ENCODE measurements at places on chromosomes 5 and 9. TPM values are rescaled to one million over a fixed set of nuclear protein-coding genes. Genes with fewer than 3 reads are reported as not detected.

The FOXI1 gene
- total RNA-seq = not detected

The CTXN3 gene
- not detected for total RNA-seq

The FOXD4L3 gene
- not detected for total RNA-seq

The PIP5K1B gene
- not detected for total RNA-seq

The ANKH gene
- 9.4 TPM for total RNA-seq

The WWC1 gene
- total RNA-seq = 69.4 TPM

The TRAF1 gene
- total RNA-seq = 6.3 TPM

The IL7R gene
- total RNA-seq = 1.4 TPM

The TMEFF1 gene
- 0.21 TPM for total RNA-seq

The OSMR gene
- 38.8 TPM for total RNA-seq

The IL3 gene
- total RNA-seq = not detected

The PAPPA gene
- total RNA-seq = under 0.01 TPM

The FST gene
- 176 TPM for total RNA-seq

The SEMA6A gene
- 7.2 TPM for total RNA-seq

The BHMT gene
- total RNA-seq = 0.24 TPM

The PFDN1 gene
- total RNA-seq = 46.5 TPM

The C9 gene
- not detected for total RNA-seq

The FAM200C gene
- total RNA-seq = 2.6 TPM

The CTNND2 gene
- not detected for total RNA-seq

Measured in tracheal epithelial cell (primary cell).